Activated CD8-positive, alpha-beta memory T cell treated with anti-CD3 and anti-CD28 coated beads, Interleukin-2, amount 10 ng/mL, durations not matched to agents 7 days and 5 days (primary cell): ENCODE measurements at places on chromosomes 3 and 15. TPM values are rescaled to one million over a fixed set of nuclear protein-coding genes. Genes with fewer than 3 reads are reported as not detected.

- H3K27ac ChIP-seq = peak overlapping the region; percentile 88
- H3K36me3 ChIP-seq = no peaks in the 10 kb centered on the region
- peaks cover 40% of the 10 kb centered on the region for H3K4me1 ChIP-seq
- peaks cover 6% of the 10 kb centered on the region for H3K27me3 ChIP-seq
- peak; percentile 66 for DNase-seq
- peak overlapping the region; percentile 63 for H3K4me3 ChIP-seq
Measured at GRCh38 chr15:60649845-60650548, 171.1 kb upstream of the ICE2 start.

DNA sequence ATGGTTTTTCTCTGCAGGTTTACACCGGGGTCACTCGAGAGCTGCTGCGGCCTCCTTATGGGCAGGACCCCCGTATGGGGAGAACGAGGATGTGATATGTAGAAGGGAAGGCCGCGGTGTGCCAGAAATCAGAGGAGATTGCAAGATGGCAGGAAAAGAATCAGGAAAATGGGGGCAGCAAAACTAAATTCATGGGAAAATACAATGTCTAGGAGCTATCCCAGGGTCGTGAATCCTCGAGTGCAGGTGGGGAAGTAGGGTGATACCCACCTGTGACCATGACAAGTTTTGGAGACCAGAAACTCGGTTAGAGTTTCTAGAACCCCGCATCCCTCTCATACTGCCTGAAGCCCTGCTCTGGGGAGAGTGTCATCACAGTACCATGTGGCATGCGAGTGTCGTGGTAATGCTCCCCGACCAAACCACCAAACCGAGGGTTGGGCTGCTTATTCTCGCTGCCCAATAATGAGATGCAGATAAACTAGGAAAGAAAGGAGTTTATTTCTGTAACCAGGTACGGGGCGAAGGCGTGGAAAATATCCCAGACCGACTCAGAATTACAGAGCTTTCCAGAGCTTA lies 781 bp downstream of the TRNT1 start:
- peaks cover 36% of the 10 kb centered on the region for H3K4me1 ChIP-seq
- peak; percentile 78 for DNase-seq
- peaks cover 34% of the 10 kb centered on the region for H3K36me3 ChIP-seq
- H3K4me3 ChIP-seq = peak overlapping the region; percentile 96

DNA sequence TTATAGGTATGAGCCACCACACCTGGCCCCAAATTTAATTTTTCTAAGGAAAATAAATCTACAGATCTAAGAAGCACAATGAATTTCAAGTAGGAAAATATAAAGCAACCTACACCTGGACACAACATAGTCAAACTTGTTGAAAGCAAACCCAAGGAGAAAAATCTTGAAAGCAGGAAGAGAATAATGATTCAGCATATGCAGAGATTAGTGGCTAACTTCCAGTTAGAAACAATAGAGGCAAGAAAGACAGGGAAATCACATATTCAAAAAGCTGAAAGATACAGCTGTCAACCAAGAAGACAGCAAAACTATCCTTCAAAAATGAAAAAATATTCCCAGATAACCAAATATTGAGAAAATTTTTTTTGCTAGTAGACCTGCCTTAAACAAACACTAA lies 49.4 kb downstream of the ZNF148 start:
- H3K36me3 ChIP-seq = peaks cover 46% of the 10 kb centered on the region
- H3K27ac ChIP-seq = no peak overlapping the region
- no peak overlapping the region for H3K4me3 ChIP-seq
- peaks cover 3% of the 10 kb centered on the region for H3K4me1 ChIP-seq

- H3K27ac ChIP-seq = peak overlapping the region; percentile 77
- H3K27me3 ChIP-seq = no peaks in the 10 kb centered on the region
- peaks cover 11% of the 10 kb centered on the region for H3K4me1 ChIP-seq
- no peak for DNase-seq
- H3K36me3 ChIP-seq = peaks cover 45% of the 10 kb centered on the region
Measured at GRCh38 chr3:142530296-142530695, 48.2 kb downstream of the ATR start.

GRCh38 chr15:34023907-34024306 lies 15.1 kb downstream of the AVEN start:
- no peak for DNase-seq
- no peaks in the 10 kb centered on the region for H3K27me3 ChIP-seq
- H3K4me1 ChIP-seq = peaks cover 20% of the 10 kb centered on the region
- H3K36me3 ChIP-seq = peaks cover 23% of the 10 kb centered on the region
- no peak overlapping the region for H3K4me3 ChIP-seq
- H3K27ac ChIP-seq = no peak overlapping the region

Gene GPR160
- total RNA-seq = 6.4 TPM
